Osteocyte (in vitro differentiated cells): ENCODE measurements at places on chromosomes 1 and 21. TPM values are rescaled to one million over a fixed set of nuclear protein-coding genes. Genes with fewer than 3 reads are reported as not detected.

DNA sequence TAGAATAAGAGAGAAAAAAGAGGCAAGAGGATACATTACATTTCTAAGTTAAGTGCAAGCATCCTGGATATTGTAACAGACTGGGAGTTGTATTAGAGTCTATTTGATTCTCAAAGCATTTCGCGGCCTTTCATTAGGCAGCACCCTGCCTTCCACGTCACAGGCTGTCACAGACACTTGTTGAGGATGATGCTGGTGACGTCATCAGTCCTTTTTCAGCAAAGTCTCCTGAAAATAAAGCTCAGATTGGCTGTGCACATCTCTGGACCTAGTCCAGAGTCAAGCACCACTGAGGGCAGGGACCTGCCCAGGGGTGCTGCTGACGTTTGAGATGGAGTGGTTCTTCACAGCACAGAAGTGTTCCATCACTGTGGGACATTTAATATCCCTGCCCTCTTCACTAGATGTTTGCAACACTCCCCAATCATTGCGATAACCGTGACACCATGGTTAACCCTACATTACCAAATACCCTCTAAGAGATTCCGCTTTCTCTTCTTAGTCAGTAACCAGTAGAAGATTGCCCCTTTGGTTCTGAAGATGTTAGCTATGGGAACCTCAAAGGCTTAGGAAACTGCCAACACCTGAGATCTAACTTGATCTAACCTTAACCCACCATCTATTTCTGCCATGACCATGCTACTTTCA is 72.7 kb upstream of the F3 start:
- no peak for DNase-seq

DNA sequence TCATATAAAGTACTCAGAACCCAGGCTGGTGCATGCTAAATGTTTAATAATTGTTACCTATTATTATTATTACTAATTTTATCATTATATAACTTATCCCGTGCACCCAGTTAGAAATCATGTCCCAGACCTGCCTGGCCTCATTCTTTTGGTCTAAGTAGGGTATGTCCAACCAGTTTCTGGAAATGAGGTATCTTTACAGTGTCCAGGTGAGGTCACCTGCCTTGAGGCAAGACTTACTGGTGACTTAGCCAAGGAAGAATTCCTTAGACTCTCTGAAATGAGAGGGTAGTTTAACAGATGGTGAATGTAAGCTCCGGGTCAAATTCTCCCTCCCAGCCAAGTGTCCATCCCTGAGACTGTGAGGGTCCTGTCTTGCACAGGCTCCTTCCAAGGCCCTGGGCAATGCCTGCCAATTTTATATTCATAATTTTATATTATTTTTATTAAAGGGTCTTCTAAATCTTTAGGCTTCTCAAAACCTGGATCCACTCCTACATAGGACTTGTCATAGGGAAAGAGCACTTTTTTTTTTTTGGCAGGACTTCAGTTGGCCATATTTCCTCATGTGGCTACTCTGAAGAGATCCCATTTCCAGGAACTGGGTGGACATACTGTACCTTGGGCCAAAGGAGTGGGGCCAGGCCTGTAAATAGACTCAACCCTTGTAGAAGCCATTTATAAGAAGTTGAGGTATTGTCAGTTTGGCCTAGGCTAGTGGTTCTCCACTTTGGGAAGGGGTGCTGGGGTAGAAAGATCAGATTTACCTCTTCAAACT is 96.7 kb upstream of the KCNA3 start:
- DNase-seq, result no peak

DNA sequence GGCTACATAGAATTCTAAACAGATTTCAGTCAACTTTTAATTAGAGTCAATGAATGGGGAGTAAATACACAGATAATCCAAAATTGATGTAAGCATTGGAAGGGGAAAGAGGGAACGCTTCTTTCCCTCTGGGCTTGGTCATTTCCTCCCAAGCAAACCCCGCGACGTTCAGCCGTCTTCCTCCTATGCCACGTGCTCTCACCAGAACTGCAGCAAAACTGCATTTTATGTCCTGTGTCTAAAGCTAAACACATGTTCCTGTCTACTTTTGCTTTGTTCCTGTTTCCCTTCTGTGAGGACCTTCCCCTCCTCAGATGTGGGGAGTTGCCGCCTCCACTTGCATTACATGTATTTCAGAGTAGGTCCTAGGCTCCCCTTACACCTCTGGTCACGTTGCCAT is 27.2 kb downstream of the UTP25 start:
- no peak for DNase-seq

The CFAP107 gene
- not detected in 2 replicates for total RNA-seq
